ENCODE measurements at places on chromosomes 7 and 10. TPM values are rescaled to one million over a fixed set of nuclear protein-coding genes. Genes with fewer than 3 reads are reported as not detected.

ACSM6 gene
- total RNA-seq = not detected

PYROXD2 gene
- 5.0 TPM for total RNA-seq

FAM25A gene
- total RNA-seq = not detected

SDK1 gene
- total RNA-seq = 1.1 TPM

GRM8 gene
- total RNA-seq = not detected

HMX3 gene
- total RNA-seq = 3.9 TPM

LEP gene
- total RNA-seq = not detected

ZNF248 gene
- total RNA-seq = 7.8 TPM

OR2A5 gene
- total RNA-seq = not detected

VWA2 gene
- total RNA-seq = not detected

HHEX gene
- total RNA-seq = 21.6 TPM

FAM237B gene
- not detected for total RNA-seq

PKD2L1 gene
- not detected for total RNA-seq

GRCh38 chr10:15202639-15203038 lies 34.1 kb upstream of the NMT2 start:
- DNase-seq = no peak

GRCh38 chr10:46227936-46228562 lies 58.7 kb upstream of the ANTXRL start:
- DNase-seq = no peak

DNA sequence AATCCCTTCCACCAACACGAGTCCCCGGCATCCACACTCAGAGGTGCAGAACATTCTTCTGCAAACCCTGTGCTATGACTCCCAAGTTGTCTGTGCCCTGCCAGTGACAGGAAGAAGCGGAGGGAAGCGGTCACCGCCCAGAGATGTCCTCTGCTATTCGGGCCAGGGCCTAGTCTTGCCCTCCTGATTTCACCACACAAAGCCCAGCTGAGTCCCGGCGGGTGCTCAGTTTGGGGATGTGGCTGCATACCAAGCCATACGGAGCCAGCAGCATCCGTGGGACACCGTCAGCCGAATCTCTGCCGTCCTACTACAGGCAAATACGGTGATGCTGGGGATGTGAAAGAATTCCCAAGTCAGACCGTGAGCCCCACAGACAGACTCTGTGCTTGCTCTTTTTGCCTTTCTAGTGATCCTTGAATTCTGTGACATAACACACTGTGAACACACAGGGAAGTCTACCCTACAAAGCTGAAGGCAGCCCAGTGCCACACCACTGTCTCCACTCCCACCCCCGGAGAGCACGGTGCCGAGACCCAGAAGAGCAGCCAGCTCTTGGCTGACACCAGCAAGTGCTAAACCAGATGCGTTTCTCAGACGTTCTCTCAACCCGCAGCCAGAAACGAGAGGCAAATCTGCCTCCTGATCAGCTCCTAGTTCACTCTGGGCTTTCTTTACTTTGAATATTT lies 2.0 kb downstream of the STK32C start:
- DNase-seq = no peak

GRCh38 chr7:42189535-42189934 lies 47.5 kb downstream of the GLI3 start:
- DNase-seq = no peak

DNA sequence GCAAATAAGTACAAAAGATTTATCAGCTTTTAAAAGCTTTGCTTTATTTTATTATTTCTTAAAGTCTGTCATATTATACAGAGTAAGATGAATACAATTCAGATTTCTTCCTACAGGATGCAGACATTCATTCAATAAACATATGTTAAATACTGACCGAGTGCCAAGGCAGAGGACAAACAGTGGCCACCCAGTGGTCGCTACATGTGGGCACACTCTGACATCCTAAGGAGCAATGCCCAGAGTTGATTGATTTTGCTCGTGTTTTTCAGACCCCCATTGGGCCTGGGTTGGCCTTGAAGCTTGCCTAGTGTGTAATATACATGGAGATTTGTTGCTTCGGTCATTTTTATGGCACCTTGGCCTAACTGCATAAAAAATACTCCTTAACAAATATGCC lies 201.2 kb downstream of the CCDC3 start:
- no peak for DNase-seq

- no peak for DNase-seq
Measured at GRCh38 chr10:375815-376505, 240.7 kb downstream of the ZMYND11 start.

- no peak for DNase-seq
Measured at GRCh38 chr7:124366118-124366517, 333.3 kb upstream of the TMEM229A start.

GRCh38 chr7:90595801-90596670 lies at the start of gene CDK14:
Gene CDK14, plus strand, starts transcription at chr7:90596321. Its CDS starts 307 bp downstream, at chr7:90596628.
- DNase-seq = peak; percentile 48

DNA sequence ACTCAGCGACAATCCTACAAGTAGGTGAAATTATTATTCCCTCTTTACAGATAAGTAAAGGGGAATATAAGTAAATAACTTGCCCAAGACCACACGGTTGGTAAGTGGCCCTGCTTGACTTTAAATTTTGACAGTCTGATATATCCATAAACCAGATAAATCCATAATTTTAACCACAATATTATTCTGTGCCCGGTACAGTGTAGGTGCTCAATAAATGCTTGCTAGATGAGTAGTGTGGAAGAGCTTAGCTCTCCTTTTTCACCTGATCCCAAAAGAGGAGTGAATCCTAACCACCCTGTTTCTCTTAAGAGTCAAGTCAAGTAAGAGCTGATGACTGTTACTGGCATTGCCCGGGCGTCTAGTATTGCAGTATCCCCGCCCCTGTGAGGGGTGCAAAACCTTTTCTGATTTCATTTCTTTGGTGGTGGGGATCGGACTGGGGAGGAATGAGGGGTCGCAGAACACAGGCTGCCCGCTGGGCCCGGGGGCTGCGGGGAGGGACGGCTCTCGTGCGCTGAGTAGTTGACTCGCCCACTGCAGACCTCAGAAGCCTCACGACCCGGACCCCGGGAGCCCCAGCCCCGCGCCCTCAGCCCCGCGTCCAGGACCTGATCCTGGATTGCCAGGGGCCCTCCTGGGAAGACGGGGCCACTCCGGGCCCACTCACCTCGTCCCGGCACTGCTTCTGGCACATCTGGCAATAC lies 490 bp downstream of the KIN start:
- no peak for DNase-seq

- no peak for DNase-seq
Measured at GRCh38 chr7:147436718-147437117, 1153.8 kb upstream of the C7orf33 start.

GRCh38 chr10:30379983-30380382 lies 30.9 kb upstream of the MTPAP start:
- DNase-seq = no peak

DNA sequence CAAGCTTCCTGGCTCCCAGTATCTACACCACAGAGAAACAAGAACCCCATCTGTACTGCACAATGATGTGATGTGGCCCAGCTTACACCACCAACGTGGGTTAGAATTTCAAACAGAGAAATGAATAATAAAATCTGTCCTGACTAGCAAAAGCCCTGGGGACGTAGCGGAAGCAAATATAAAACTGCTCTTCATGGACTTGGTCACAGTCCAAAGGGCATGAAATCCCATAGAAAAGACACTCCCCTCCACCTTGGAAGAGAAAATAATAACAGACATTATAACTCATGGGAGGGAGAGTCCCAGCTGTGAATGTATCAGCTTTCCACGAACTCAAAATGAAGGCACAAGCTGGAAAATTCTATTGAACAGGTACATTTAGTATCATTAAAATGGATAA lies 205.3 kb upstream of the GALNT17 start:
- DNase-seq = no peak

DNA sequence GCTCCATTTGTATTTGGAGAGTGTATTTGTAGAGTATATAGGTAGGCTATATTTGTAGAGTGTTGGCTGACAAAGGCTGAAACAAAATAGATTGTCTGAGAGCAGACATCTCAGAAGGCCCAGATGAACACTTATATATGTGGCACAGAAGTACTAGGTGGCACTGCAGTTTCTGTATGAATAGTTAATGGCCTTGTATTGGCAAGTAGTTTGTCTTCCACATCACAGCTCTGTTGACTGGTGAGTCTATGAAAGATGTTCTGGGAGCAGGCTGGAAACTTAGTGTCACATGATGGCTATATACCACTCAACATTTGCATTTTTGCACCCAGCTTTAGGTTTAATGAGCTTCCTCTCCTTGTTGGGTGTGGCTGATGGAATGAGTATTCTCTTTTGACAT lies 51.9 kb downstream of the CCNY start:
- no peak for DNase-seq

- DNase-seq = no peak
Measured at GRCh38 chr10:68362590-68362989, 29.9 kb upstream of the PBLD start.

DNA sequence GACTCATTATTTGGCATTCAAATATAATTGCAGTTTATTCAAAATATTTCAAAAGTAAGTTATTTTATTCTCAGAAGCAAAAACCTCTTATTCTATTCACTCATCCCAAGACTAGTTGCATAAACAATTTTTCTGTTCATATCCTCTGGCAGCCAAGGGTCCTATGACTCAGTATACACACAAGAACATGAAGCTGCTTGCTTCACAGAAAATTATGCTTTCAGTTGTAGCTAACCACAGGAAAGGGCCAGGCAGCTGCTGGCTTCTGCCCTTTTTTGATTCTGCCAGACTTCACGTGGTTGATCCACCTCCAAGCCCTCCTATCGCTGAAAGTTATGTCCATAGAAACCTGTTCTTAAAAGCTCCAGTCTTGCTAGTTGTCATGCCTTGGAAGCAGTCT lies 108.8 kb downstream of the ABCA13 start:
- no peak for DNase-seq

DNA sequence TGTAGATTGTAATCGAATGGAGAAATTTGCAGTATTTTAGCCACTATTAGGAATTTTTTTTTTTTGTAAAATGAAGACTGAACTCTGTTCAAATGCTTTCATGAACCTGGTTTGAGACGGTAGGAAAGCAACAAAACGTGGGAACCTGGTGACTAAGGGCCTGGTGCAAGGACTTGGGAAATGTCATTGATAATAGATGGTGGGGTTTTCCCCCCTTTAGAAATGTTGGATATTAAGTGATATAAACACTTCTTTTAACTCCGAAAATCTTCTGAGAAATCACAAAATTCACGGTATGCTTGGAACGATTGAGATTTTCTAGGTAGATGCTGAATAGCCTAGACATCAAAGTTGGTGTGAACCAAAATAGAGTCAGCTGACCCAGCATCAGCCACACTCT lies 6.4 kb downstream of the IFIT2 start:
- DNase-seq = no peak

GRCh38 chr10:124425227-124425962 lies 6.7 kb upstream of the OAT start:
- no peak for DNase-seq

DNA sequence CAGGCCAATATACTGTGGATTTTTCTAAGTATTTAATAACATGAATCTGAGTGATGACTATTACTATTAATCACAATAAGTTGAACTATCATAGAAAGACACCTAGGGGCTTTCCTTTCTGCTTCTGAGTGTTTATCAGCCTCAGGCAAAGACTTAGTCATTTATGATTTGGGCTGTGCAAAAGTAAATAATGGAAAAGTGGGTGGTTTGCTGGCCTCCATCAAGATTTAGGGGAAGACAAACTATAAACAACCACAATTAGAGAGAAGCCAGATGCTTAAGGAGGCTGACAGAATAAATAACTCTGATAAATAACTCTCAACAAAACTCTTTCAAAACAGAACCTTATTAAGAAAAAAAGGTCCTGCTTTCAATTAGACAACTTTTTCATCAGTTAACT lies 64.7 kb downstream of the MACC1 start:
- DNase-seq = no peak

DNA sequence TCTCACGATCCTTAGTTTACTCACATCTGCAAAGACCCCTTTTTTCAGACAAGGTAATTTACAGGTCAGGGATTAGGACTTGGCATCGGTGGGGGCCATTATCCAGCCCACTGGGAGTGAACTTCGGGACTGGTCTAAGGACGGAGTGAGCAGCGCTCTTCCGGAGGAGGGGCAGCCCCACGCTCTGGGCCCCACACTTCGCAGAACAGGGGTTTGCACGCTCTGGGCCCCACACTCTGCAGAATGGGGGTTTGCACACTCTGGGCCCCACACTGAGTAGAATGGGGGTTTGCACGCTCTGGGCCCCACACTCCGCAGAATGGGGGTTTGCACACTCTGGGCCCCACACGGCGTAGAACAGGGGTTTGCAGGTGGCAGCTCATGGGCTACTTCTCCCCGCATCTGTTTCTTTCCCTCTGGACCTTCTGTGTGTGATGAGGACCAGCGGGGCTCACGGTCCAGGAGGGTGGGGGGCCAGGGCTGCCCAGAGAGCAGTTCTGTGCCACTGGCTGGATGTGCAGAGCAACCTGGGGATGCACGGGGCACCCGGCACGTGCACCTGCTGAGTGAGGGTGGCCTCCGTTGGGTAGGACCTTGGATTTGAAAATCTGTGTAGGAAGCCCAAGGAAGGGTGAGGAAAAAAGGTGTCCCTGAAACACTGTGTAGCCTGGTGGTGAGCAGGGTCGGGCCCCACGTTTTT lies 134.8 kb downstream of the WDR37 start:
- no peak for DNase-seq

DNA sequence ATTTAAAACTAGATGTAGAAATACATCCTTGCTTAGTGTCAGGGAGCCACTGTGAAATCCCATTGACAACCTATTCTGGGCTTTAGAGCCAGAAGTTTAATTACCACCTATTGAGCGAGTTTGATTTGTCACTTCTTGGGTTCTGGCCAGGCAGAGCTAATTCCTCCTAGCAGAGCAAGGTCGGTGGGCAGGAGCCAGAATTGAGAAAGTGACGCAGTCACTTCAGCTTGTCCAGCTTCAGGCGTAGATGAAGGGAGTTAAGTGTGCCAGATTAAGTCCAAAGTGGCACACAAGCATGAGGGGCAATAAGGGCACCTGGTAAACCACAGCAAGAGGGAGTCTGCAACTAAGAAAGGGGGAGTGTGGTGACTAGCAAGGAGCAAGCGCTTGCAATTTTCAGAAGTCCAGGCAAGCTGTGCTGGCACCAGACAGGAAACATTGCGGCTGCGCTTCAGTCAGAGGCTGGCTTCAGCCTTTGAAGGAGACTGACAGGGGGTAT lies 119.4 kb downstream of the ST7 start:
- DNase-seq = no peak

DNA sequence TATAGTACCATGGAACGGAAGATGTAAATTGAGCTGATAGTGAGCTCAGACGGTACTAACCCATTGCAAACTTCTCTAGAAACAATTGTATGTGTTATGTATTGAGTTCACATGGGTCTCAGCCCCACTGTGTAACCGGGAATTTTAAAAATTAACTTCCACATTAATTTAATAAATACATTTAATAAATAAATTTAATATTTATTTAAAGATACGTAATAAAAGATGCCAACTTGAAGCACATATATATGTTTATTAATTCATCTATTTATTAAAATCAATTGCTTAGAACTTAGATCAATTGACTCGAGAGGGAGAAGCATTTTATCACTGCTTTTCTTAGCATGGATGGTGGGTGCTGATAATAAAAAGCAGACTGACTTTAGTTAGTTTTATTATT lies 170.1 kb upstream of the NPVF start:
- DNase-seq = no peak

- no peak for DNase-seq
Measured at GRCh38 chr10:126097558-126098225, 201.3 kb downstream of the FANK1 start.

Measured in NCI-H460 (cell line).